Endothelial cell (in vitro differentiated cells): ENCODE measurements at places on chromosomes 4 and X.

GRCh38 chrX:111041018-111041462 is 55.0 kb upstream of the PAK3 start:
- no peaks in the 10 kb centered on the region for H3K4me1 ChIP-seq
- DNase-seq = no peak
- H3K27me3 ChIP-seq = peaks cover 2% of the 10 kb centered on the region
- no peak overlapping the region for H3K4me3 ChIP-seq
- H3K36me3 ChIP-seq = no peaks in the 10 kb centered on the region

- peaks cover 1% of the 10 kb centered on the region for H3K27me3 ChIP-seq
- H3K36me3 ChIP-seq = no peaks in the 10 kb centered on the region
- H3K4me3 ChIP-seq = no peak overlapping the region
- H3K4me1 ChIP-seq = no peaks in the 10 kb centered on the region
- DNase-seq = no peak
Measured at GRCh38 chrX:45385757-45386156, 185.1 kb upstream of the DIPK2B start.

GRCh38 chr4:164790249-164790648 is 36.3 kb downstream of the SMIM31 start:
- H3K4me1 ChIP-seq = no peaks in the 10 kb centered on the region
- no peak overlapping the region for H3K27ac ChIP-seq
- H3K4me3 ChIP-seq = no peak overlapping the region
- H3K36me3 ChIP-seq = no peaks in the 10 kb centered on the region
- no peak for DNase-seq

DNA sequence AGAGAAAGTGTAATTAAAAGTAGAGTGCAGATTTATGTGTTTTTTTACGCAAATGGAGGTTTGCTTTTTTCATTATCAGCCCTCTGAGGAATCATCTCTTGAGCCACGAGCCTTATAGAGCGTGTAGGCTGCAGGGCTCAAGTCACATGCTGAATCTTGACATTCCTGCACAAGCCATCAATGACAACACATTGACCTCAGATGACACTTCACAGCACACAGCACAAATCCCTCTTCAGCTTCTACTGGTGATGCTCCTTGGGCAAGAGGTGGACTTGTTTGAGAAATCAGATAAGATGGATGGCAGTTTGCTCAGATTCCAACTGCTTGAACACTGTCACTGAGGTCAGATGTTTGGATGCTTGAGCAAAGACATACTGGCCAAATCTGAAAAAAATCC is 250.6 kb downstream of the SNCA start:
- DNase-seq = no peak
- no peaks in the 10 kb centered on the region for H3K4me1 ChIP-seq
- H3K4me3 ChIP-seq = no peak overlapping the region
- H3K27ac ChIP-seq = no peak overlapping the region
- no peaks in the 10 kb centered on the region for H3K27me3 ChIP-seq

GRCh38 chr4:3123181-3123671 is 48.7 kb downstream of the HTT start:
- peaks cover 21% of the 10 kb centered on the region for H3K36me3 ChIP-seq
- no peak for DNase-seq
- H3K4me1 ChIP-seq = peaks cover 21% of the 10 kb centered on the region
- peak overlapping the region; percentile 99 for H3K27ac ChIP-seq
- no peak overlapping the region for H3K4me3 ChIP-seq

DNA sequence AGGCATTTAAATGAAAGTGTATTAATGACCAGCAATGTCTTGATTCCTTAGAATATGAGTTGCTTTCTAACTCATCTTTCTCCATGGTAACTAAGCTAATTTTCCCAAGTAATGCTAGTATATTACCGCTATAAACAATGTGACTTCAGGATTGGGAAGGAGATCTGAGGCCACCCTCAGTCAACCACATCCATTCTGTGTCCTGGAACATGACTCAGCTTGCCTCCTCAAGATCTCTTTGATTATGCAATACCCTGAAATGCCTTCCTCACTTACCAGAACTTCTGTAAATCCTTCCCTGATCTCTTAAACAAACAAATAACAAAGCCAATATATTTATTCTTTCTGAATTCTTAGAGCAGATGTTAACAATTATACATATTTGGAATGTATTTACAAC is 1495.5 kb downstream of the PCDH18 start:
- H3K4me3 ChIP-seq = no peak overlapping the region
- no peaks in the 10 kb centered on the region for H3K27me3 ChIP-seq
- no peak for DNase-seq
- no peaks in the 10 kb centered on the region for H3K36me3 ChIP-seq
- no peaks in the 10 kb centered on the region for H3K4me1 ChIP-seq

DNA sequence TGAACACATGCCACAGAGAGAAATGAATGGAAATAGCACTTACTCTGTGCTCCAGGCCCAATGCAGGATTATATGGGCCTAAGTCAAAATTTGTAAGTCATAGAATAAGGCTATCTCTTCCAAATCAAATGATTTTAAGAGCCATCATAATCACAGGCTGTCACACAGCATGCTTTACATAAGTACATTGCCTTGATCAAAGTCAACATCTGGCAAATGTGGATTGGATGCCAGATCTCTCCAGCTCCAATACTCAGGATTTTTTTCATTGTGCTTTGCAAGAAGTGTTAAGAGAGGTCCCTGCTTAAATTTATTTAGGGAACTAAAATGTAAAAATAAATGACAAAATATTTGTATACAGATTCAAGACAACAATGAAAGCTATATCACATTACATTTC is 299.9 kb downstream of the PRDM5 start:
- no peak overlapping the region for H3K4me3 ChIP-seq
- H3K27ac ChIP-seq = no peak overlapping the region
- H3K27me3 ChIP-seq = peaks cover 2% of the 10 kb centered on the region

DNA sequence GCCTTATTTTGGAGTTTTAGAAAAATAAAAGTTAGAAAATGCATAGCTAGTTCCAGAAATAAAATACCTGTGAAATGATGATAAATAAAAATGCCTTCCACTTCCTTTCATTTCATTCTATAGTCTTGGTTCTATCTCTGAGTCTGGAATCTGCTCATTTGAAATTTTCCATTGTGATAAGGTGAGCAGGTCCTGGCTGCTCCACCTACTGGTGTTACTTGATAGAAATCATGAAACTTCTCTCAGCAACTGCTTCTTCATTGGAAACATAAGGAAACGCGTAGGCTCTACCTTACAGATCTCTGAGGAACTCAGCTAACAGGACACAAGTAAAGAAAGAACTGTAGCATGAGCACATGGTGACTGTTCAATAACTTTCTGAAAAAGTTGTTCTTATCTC is 141.8 kb downstream of the DCHS2 start:
- no peaks in the 10 kb centered on the region for H3K36me3 ChIP-seq
- peaks cover 2% of the 10 kb centered on the region for H3K27me3 ChIP-seq
- no peak overlapping the region for H3K27ac ChIP-seq
- no peak overlapping the region for H3K4me3 ChIP-seq
- DNase-seq = no peak
- no peaks in the 10 kb centered on the region for H3K4me1 ChIP-seq

DNA sequence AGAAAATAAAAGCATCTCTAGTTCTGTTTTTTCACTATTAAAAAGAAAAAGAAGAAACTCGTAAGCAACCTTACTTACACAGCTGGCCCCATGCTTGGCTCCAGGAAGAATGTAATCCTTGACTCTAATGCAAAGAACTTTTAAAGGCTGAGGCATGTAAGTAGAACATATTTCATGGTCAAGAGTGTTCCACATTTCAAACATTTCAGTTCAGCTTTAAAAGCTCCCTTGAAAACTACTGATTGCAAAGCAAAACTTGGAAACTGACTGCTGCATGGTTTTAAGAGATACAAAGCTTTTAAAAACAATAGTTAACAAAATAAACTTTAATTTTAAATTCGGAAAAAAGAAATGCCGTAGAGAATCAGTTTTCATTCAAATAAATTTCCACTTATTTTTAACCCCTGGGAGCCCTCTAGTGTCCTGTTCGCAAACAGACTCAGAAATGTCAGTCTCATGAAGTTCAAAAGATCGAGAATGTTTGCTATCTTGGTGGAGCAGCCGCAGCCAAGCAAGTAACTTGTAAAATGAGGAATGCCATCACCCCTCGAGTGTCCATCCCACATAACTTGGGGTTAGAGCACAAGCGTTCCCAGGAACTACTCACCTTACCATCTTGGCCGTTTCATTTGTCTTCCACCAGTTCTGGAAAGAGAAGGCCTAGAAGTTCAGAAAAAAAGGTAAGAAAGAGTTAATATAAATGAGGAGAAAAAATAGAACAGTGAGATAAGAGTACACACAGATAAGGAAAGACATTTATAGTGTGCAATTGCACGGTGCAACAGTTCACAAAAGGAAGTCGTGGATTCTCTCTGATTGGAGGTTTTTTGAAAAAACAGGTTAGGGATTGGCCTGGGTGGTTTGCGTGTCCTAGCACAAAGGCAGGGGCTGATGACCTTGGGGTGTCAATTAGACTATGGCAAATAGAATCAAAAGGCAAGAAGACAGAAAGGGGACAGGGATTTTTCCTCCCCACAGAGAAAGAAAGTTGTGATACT is at the start of gene GASK1B:
Gene GASK1B (minus strand): TSS at position 765 of the 998 bp plus-strand sequence. CDS start 1,650 bp downstream, outside the sequence.
- peaks cover 1% of the 10 kb centered on the region for H3K27me3 ChIP-seq
- DNase-seq = peak; percentile 33
- peak within 1 kb of the TSS; percentile 95 for H3K4me3 ChIP-seq
- peaks cover 14% of the 10 kb centered on the region for H3K36me3 ChIP-seq
- peaks cover 37% of the 10 kb centered on the region for H3K4me1 ChIP-seq
- peak within 1 kb of the TSS; percentile 90 for H3K27ac ChIP-seq

- H3K4me1 ChIP-seq = no peaks in the 10 kb centered on the region
- H3K4me3 ChIP-seq = no peak overlapping the region
- no peak for DNase-seq
Measured at GRCh38 chr4:91058345-91058744, 931.2 kb downstream of the CCSER1 start.

DNA sequence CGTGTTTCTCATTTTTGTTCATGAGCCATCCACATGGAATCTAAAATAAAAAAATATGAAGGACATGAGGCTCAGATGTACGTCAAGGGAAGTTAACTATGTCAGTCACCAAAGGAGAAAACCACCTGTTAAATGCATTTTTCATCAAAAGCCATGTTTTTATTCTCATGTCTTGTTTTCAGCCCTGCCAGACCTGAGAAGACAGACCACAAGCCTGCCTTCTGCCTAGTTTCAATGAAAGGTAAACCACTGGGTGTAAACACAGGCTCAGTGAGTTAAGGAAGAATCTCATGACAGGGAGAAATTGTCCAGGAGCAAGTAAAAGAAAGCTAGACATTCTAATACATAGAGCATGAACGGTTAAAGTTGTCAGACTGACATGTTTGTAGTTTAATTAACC is 52.3 kb upstream of the TNIP3 start:
- H3K4me3 ChIP-seq = no peak overlapping the region
- peaks cover 1% of the 10 kb centered on the region for H3K27me3 ChIP-seq
- H3K27ac ChIP-seq = no peak overlapping the region
- no peak for DNase-seq
- no peaks in the 10 kb centered on the region for H3K36me3 ChIP-seq

DNA sequence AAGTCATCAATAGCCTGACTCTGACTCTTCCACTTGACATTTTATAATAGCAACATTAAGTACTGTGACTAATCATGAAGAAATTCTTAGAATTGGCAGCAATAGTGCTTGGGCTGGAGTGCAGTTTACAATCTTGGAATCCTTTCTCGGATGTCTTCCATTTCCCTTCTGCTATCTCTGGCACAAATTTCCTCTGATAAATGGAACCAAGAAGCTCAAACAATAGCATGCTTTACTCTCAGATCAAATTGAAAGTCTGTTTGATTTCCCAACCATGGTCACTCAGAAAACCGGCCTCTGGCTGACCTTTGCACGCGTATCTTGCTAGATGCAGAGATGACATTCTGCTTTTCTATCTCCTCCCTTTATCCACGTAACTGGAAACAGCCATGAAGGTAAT is 99.0 kb upstream of the SPANXC start:
- no peaks in the 10 kb centered on the region for H3K36me3 ChIP-seq
- no peaks in the 10 kb centered on the region for H3K4me1 ChIP-seq
- H3K27ac ChIP-seq = no peak overlapping the region
- H3K27me3 ChIP-seq = no peaks in the 10 kb centered on the region

DNA sequence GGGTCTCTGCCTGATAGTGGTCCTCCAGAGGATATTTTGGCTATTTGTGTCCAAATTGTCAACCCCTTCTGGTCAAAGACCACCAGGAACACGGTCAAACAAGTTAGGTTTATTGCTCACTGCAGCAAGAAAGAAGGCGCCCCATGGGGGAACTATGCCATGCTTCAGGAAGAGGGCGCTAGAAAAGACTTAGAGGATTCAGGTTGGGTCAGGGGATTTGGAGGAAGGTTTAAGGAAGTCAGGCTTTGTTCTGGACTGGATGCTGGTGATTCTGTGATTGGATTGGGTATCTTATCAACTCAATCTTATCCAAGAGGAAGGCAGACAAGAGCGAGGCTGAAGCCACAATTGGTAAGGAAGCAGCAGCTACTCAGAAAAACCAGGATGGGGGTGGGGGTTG is 14.3 kb upstream of the ELF4 start:
- no peak for DNase-seq
- H3K4me1 ChIP-seq = peaks cover 16% of the 10 kb centered on the region
- H3K36me3 ChIP-seq = peaks cover 15% of the 10 kb centered on the region

DNA sequence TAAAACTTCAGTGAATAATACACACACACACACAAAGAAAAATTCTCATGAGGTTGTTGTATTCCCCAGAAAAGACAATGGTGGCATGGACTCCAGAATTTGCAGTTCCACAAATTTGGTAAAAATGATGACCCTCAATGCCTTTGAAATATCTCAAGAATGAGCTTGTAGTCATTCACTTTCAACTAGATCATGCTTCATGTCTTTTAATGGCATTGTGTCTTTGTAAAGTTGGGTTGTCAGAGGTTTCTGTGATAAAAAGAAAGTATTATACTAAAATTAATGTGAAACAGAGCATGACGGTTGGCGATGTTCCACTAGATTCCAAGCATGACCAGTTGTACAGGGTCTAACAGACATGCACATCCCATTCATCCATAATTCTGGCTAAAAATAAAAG is 685.0 kb upstream of the FRG1 start:
- no peak overlapping the region for H3K4me3 ChIP-seq
- H3K27ac ChIP-seq = no peak overlapping the region
- H3K36me3 ChIP-seq = no peaks in the 10 kb centered on the region
- peaks cover 5% of the 10 kb centered on the region for H3K4me1 ChIP-seq
- no peak for DNase-seq

- no peaks in the 10 kb centered on the region for H3K4me1 ChIP-seq
- no peak overlapping the region for H3K27ac ChIP-seq
- H3K4me3 ChIP-seq = no peak overlapping the region
- H3K36me3 ChIP-seq = no peaks in the 10 kb centered on the region
- H3K27me3 ChIP-seq = no peaks in the 10 kb centered on the region
Measured at GRCh38 chr4:168076989-168077725, 15.2 kb upstream of the ANXA10 start.

DNA sequence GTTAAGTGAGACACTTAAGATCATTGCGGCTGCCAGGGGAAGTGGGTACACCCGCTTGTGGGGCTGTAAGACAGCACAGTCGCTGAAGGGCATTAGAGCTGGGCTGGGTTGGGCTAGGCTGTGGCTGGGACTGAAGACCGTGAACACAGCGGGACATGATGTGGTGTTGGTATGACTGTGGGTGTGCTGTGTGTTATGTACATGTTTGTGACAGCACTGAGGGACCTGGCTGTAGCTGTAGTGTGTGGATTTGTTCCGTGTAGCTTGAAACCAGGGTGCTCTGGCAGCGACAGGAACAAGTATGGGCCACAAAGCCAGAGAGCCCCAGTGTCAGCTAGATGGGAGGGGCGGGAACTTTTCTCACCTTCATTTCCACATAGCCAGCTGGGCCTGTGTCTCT is 82.1 kb downstream of the NHSL2 start:
- peaks cover 17% of the 10 kb centered on the region for H3K4me1 ChIP-seq
- H3K27me3 ChIP-seq = peaks cover 2% of the 10 kb centered on the region
- H3K4me3 ChIP-seq = no peak overlapping the region
- peaks cover 4% of the 10 kb centered on the region for H3K36me3 ChIP-seq
- DNase-seq = no peak
